Endothelial cell (in vitro differentiated cells): ENCODE measurements at places on chromosomes 12 and 14.

- no peak for DNase-seq
Measured at GRCh38 chr14:81093651-81094050, 127.1 kb downstream of the GTF2A1 start.

GRCh38 chr14:55926007-55926406 is 192.2 kb upstream of the PELI2 start:
- DNase-seq: no peak

- DNase-seq: no peak
Measured at GRCh38 chr14:28344381-28344780, 422.2 kb upstream of the FOXG1 start.

GRCh38 chr12:108475396-108475795 is 39.7 kb upstream of the FICD start:
- no peak for DNase-seq

DNA sequence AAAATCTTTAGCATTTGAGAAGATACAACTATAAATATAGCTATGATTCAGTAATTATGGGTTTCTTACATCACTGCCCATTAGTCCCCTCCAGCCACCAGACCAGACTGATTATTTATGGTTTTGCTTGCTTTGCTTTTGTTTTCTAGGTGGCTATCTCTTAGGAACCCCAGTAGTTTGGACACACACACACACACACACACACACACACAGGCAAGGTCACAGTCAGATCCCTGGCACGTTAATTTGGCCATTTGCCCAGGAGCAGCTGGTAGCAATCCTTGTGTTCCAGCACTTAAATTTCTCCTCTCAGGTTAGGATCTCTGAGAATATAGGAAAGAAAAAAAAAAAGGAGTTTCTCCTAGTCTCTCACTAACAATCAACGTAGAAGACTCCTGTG is 90.2 kb upstream of the RESF1 start:
- no peak for DNase-seq
